ENCODE measurements at places on chromosomes 2 and 18.

- DNase-seq = no peak
Observed at GRCh38 chr18:32271672-32272208, 81.9 kb downstream of the MEP1B start.

- DNase-seq = no peak
Observed at GRCh38 chr2:620471-621302, 56.5 kb downstream of the TMEM18 start.

GRCh38 chr2:168469281-168469988 lies 13.4 kb downstream of the CERS6 start:
- DNase-seq = no peak

GRCh38 chr2:28716265-28716865 lies 35.3 kb upstream of the PPP1CB start:
- DNase-seq = no peak

GRCh38 chr2:126889071-126889470 lies 9.6 kb upstream of the TEX51 start:
- DNase-seq = no peak
